ENCODE measurements at places on chromosomes 4 and X.

GRCh38 chr4:956531-957230 is 16.7 kb downstream of the DGKQ start:
- DNase-seq, result no peak

- no peak for DNase-seq
Observed at GRCh38 chr4:142557239-142557801, 288.8 kb downstream of the INPP4B start.

DNA sequence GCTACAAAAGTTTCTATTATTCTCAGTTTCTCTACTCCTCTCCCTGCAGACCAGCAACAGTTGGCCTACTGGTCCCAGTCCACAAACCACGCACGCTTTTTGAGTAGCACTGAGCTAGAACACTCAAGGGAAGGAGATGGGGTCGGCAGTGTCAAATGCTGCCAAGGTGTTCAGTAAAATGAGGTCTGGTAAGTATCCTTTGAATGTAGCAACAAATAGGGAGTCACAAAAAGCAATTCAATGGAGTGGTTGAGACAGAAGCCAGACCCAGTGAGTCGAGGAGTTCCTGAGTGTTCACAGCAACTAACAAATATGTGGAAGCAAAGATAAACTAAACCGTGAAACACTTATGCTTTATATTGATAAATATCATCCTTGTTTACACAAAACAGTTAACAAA is 355.7 kb downstream of the MID1IP1 start:
- DNase-seq, result no peak

DNA sequence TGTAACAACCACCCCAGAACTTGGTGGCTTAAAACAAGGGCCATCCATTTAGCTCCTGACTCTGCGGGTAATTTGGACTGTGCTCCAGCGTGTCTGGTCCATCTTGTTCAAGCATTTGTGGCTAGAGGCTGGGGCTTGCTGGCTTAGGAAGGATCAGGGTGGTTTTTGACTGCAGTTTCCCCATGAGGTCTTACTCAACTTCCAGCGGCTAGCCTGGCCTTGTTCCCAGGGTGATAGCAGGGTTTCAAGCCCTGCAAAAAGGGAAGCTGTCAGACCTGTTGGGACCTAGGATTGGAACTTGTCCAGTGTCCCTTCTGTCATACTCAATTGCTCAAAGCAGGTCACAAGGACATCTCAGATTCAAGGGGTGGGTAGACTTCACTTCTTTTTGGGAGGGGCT is 205.9 kb downstream of the STIM2 start:
- no peak for DNase-seq

DNA sequence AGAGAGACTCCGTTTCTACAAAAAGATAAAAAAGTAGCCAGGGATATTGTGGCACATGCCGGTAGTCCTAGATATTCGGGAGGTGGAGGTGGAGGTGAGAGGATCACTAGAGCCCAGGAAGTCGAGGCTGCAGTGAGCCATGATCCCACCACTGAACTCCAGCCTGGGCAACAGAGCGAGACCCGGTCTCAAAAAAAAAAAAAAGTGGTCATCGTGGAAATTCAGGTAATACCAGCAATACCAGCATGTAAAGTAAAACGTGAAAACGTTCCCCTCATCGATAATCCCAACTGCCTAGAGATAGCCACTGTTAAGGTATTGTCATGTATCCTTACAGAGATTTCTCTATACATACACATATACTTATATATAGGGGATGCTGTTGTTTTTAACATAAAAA is 1.5 kb downstream of the MAGT1 start:
- no peak for DNase-seq

GRCh38 chrX:129748305-129748704 is 9.5 kb downstream of the XPNPEP2 start:
- DNase-seq, result no peak

GRCh38 chr4:3523628-3524221 is 8.5 kb downstream of the LRPAP1 start:
- DNase-seq, result no peak

DNA sequence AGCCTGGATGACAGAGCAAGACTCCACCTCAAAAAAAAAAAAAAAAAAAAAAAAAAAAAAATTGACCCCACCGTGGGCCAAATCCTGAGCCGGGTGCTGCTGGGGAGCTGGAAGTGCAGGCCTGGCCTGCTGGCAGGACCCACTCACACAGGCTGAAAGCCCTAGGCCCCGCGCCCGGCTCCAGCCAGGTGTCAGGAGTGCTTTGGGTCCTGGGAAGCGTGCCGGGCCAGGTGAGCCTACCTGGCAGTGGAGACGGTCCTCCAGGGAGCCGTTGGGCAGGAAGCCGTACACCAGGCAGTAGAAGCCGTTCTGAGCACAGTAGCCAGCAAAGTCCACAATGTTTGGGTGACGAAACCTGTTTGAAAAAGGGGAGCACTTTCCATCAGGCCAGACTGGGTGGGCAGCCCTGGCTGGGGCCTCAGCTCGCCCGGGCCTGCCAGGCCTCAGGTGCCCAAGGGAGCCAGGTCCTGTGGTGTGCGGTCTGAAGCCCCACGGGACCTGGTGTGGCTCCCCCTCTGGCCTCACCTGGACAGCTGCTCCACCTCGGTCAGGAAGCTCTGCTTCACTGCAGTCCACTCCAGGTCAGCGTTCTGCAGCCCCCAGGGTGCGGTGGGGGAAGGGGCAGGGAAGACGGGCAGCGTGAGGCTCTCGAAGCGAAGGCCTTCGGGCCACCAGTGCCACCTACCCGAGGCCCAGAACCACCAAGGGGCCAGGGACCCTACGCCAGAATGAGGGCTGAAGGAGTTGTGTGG is 1.8 kb downstream of the IRAK1 start:
- no peak for DNase-seq

DNA sequence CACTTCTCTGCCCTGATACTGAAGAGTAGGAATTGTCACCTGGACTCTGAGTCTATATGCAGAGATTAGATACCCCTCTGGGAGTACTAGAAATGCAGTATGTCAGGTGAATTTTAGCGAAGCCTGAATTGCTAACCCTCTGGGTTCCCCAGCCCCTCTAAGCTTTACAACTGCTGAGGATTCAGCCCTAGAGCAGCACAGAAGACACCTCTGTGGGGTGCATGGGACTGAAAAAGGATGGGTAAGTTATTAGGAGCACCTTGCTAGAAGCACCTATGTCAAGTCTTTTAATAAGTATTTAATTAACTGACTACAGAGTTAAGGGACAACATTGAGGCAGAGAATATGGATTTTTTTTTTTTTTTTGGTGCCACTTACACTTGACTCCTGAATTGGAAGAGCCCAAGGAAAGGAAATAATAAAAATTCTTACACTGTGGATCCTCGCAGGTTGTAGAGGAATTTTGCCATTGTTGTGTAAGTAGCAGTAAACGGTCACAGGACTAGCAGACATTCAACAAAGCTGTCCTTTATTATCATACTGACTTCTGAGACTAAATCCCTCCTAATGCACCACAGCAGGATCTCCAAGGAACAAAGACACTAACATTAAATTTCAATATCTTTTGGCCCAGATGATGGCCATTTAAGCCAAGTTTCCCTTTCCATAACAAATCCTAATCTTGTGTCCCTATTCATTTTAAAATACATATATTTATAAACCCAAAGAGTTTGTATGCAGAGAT is 253.2 kb downstream of the ANKRD50 start:
- DNase-seq, result no peak

DNA sequence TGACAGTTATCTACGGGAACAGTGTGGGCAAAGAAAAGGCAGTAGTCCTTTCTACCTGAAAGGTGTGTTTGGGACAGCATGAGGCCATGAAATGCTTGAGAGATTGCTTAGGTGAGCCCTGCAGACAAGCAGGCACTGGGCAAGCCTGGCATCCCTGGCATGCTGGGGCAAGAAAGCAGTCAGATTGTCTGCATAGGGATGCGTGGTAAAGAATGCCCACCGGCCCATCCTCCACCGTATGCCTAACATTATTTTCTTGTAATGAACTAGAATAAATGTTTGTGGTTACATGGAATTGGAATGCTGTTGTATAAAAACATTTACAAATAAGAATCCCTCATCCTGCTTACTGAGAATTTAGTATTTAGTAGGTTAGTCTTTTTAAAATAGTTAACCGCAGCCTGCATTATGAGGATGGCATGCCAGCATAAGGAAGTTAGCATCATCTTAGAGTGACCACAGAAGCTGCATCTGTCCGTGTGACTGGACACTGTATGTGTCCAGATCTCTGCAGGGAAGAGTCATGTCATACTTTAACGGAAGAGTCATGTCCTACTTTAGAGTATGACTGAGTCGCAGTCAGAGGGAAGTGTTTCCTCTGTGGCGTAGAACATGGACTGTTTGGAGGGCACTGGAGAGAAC is 18.9 kb downstream of the ZBTB49 start:
- no peak for DNase-seq

- no peak for DNase-seq
Observed at GRCh38 chrX:133859336-133859735, 126.1 kb downstream of the GPC3 start.

- DNase-seq, result no peak
Observed at GRCh38 chrX:19627081-19627480, 111.8 kb upstream of the MAP3K15 start.

GRCh38 chrX:40240844-40241243 is 143.1 kb upstream of the BCOR start:
- DNase-seq, result no peak

GRCh38 chr4:74539044-74539790 is 94.3 kb downstream of the AREG start:
- no peak for DNase-seq

GRCh38 chrX:119667111-119667878 is 25.7 kb downstream of the SEPTIN6 start:
- DNase-seq, result no peak

DNA sequence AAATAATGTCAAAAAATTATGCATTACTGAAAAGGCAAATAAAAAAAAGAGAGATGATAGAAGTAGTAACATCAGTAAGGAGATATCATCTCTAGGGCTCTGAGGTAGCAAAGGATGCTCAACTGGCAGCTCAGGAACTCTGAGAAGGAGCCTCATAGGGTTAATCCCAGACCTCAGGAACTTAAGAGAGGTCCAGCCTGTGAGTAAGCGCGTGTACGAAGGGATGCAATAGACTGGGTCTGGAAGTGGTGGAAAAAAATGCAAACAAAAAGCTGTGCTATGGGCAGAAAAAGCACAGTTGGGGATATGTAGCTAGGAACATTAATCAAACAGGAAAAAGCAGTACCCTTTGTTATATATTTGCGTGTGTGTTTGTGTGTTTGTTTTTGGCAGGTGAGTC is 282.0 kb downstream of the GALNTL6 start:
- no peak for DNase-seq

GRCh38 chr4:675980-676870 is 1.9 kb downstream of the MYL5 start:
- DNase-seq, result no peak

DNA sequence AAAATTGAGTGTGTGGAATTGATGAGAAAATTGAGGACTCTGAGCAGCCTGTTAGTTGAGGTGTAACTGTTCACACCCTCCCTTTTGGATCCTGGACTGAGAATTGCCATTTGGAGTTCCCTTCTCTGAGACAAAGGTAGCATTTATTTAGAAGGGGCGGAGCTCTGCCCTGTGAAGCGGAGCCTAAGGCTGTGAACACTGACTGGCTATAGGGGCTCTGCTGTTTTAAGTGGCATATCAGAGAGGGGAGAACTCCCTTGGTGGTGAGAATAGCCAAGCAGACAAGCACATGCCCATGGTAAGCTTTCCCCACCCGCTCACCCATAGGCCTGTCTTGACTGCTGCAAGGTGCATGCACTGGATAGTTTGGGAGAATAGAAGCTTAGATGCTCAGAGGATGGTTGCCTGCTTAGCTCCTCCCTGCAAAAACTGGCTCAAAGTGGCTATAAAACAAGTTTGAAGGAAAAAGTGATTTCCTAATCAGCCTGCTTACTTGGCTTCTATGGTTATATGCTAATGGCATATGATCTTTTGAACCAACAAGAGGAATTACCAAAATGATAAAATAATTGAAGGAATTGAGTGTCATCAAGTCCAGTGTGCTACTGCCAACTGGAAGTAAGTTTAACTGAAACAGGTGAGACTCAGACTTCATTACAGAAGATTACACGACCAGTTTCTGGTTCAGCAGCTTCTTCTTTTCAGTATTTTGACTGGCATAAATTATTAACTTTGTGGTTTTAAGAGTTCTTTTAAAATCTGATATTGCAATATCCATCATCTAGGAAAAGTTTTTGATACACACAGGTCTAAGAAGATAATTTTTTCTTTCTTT is 108.4 kb downstream of the AFF1 start:
- no peak for DNase-seq
